ENCODE measurements at places on chromosomes 3 and 15. TPM values are rescaled to one million over a fixed set of nuclear protein-coding genes. Genes with fewer than 3 reads are reported as not detected.

DNA sequence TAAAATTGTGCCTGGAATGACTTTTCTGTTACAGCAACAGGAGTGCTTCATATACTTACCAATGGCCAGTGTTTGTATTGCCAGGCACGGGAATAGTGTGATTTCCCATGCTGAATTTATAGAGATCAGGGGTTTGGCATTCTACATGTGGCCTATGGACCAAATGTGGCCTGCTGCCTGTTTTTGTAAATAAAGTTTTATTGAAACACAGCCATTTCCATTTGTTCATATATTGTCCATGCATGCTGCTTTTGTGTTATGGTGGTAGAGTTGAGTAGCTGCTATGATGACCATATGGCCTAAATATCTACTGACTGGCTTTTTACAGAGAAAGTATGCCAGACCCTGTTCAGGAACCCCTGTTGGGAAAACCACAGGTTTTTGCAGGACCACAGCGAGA is 55.6 kb downstream of the SLCO3A1 start:
- no peak for DNase-seq

GRCh38 chr3:59318881-59319280 is 269.1 kb upstream of the CFAP20DC start:
- DNase-seq = no peak

Gene CLDN18
- not detected for total RNA-seq

DNA sequence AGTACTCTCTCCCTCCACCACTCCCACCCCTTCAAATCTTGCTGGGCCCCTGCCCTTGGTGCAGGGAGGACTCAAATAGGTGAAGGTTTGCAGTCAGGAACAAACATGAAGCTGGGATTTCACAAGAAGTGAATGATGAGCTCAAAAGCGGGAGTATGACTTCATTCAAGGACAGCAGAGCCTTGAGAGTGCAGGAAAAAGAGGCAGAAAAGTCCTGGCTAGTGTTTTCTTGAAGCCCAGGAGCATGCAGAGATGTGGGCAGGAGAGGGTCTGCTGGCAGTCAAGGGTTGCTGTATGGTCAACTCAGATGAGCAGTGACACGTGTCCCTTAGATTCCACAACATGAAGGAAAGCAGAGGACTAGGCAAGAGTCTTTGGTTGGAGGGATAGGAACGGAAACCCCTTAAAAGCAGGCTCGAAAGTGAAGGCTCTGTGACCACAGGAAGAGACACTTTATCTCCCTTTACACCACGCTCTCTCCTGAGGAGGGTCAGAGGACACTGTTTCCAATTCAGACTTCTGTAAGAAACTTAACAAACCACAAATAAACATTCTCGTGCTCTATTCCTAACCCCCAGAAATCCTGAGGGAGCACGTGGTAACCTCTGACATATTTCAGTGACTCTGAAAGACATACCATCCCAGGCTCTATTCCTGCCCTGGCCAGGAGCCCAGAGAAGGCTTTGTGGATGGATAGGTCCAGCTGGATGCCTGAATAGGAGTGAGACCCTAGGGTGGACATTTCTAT is 168.0 kb upstream of the NDN start:
- no peak for DNase-seq

Gene OCA2
- total RNA-seq = 0.26 TPM

DNA sequence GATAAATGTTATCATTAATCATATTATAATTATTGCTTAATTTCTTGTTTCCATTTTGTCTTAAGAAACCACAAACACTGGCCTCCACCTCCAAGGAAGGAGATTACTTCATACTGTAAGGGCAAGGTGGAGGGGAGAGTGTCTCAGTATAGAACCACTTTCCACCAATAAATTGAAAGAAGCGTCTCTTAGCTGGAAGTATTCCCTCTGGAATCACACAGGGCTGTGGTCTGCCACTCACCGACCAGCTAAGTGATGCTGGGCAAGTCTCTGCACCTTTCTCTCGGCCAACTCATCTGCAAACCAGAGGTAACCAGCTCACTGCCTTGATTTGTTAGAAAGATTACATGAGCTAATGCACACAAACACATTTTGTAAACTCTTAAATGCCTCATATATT is 63.1 kb downstream of the EIF4E3 start:
- DNase-seq = peak; percentile 34

Gene FSD2
- total RNA-seq = not detected

Gene COL8A1
- 2.7 TPM for total RNA-seq
